ELR (cell line): ENCODE measurements at places on chromosomes 12 and 14.

DNA sequence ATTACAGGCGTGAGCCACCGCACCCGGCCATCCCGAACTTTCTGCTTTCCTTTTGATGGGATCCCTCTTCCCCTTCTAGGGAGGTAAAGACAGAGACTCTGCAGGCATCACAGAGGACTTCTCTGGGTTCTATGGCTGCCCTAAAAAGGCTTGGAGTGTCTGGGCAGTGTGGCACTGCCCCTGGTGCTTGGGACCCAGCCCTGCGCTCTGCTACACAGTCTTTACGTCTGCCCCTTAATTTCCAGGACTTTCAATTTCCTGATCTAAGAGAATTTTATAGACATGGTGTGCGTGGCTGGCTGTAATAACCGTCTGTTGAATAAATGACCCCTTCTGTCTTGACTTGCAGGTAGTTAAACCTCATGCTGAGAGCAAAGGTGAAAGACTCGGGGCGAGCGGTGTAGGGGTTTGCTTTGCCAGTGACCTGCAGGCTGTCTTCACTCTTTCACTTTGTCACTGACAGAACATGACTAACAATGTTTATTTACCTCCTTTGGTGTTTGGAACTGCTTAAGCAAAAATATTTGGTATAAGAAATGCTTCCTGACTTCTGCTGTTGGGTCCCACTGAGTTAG, 110.9 kb upstream of the MAP1LC3B2 start:
- no peak for DNase-seq

- no peak for DNase-seq
These were observed 913.9 kb upstream of the SEL1L start for GRCh38 chr14:82447586-82447985.

- DNase-seq, result no peak
These were observed 368.0 kb upstream of the PDE3A start for GRCh38 chr12:20000229-20000849.

GRCh38 chr14:89277203-89277602, 139.8 kb downstream of the FOXN3 start:
- DNase-seq, result no peak

GRCh38 chr14:42001431-42001830, 394.8 kb downstream of the LRFN5 start:
- peak; percentile 28 for DNase-seq

DNA sequence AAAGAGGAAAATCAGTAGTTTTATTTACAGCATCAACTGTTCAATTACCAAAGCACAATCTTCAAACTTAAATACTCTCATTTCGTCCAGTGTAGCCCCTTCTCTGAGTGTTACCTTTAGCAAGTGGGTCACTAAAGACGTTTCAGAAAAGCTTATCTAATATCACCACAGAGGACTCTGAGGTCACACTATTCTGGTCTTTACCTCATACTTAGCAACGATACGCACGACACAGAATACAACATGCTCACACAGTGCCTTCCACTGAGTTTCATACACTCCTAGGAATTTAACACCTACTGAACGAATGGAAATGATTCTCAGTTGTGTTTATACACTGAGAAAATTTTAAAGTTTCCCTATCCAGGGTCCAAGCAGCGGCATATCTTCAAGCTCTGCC, 2.0 kb downstream of the SYT10 start:
- no peak for DNase-seq

- no peak for DNase-seq
These were observed 15.2 kb upstream of the METAP2 start for GRCh38 chr12:95458761-95459160.

- no peak for DNase-seq
These were observed 5.2 kb upstream of the AAAS start for GRCh38 chr12:53326460-53327185.

DNA sequence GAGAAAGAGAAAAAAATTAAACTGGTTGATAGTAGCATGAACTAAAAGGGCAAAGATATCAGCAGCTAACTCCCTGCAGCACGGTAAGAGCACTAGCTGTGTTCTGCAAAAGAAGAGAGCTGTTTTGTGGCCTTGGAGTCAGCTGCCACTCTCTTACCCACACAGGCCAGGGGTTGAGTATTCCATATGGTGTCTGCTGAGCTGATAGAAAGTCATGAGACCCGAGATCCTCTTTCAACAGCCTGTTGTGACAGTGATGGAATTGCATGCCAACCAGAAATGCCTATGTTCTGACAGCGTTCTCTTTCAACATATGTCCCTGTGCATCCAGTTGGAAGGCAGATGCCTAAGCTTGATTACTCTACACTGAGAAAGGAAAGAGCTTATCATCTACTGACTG, 39.9 kb downstream of the TMTC1 start:
- DNase-seq, result no peak

DNA sequence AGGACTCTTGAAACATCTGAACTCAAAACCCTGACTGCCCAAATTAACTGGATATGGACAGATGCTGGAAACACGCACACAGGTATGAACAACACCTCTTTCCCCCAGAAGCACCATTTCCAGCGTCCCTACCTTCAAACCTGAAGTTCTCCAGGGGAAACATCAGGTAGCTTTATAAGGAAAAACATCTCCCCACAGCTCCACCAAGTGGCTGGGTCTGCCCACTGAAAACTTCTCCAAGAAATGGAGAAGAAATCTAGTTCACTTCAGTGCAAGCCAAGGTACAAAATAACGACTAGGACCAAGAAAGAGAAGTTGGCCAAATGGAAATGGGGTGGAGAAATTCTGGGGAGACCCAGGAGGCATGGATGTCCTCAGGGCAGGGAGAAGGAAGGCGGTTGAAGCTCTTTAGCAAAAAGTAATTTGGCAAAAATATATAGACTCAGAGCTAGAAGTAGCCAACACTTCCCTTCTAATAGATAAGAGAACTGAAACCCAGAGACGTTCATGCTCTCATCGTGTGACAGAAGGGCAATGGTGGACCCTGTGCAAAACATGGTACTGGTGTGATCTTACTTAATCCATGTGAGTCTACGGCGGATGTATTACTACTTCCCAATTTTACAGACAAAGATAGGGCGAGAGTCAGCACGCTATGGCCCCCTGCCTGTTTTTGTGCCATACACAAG, 10.5 kb upstream of the NUAK1 start:
- peak; percentile 52 for DNase-seq

- DNase-seq, result no peak
These were observed 127.5 kb downstream of the SMOC1 start for GRCh38 chr14:70006699-70007098.

GRCh38 chr14:86989285-86989684, 1003.7 kb downstream of the GALC start:
- no peak for DNase-seq

GRCh38 chr12:123995023-123995748, 22.2 kb downstream of the ZNF664 start:
- peak; percentile 32 for DNase-seq

DNA sequence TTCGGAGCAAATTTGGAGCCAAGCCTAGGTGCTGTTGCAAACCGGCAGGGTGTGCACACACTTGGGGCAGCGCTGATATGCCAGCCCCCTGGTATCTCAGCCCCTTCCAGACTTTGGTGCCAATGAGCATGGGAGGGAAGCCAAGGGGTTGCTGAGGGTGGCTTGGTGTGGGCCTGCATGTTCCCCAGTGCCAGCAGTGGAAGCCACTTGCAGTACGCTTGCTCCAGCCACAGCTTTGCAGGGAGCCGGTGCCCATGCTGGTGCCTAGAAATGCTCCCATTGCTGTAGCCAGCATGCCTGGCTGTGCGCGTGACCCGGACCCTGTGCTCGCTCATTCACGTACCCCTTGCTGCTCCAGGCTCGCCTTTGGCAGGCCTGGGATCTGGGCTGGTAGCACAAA, 67.1 kb upstream of the DNM1L start:
- DNase-seq, result no peak

- DNase-seq, result no peak
These were observed 525.1 kb upstream of the FBXO33 start for GRCh38 chr14:39957290-39957689.

DNA sequence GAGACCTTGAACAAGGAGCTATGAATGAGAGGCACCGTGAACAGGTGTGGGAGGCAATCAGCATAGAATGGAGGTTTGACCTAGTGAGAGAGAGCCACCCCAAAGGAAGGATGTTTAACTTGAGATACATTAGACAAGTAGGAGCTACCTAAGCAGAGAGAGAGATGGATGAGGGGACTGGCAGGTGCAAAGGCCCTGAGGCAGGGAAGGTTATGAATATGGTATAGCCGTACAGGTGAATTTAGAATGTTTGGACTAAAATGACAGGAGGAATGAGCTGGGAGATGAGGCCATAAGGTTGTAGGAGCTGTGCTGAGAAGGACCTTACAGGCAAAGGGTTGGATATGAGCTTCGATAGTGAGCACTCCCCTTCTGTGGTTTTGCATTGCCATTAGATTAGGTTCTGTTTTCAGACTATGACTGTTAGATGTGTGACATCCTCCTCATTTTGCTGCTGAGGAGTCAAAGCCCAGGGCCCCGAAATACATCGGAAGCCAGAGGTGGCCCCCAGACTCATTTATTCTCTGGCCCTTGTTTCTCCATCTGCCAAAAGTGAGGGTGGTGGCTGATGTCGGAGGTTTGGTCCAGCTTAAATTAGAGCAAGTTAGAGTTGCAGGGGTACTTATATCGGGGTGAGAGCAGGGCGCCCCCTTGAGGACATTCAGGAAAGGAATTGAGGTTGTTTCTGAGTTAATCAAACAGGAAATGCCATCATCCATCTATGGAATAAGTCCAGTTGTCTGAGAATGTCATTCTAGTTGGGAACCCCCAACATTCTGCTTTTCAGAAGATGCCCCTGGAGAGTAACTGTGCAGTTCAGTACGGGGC, 29.4 kb downstream of the SLC24A4 start:
- DNase-seq, result peak; percentile 49

GRCh38 chr14:35825968-35826217, 245 bp upstream of the BRMS1L start:
- no peak for DNase-seq

DNA sequence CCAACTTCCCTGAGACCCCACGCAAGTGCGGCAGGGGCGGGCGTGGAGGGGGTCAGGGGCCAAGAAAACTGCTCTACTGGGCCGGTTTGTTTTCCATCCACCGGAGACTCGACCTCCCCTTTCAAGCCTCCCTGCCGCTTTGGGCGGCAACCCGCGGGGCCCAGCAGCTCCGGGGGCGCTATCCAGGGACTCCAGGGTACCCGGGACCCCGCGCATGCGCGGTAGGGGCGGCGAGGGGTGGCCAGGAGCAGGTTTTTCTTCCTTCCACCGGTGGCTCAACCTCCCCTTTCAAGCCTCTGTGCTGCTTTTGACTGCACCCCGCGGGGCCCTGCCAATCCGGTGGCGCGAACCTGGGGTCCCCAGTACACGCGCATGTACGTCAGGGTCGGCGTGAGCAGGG, 323.5 kb downstream of the ALG10 start:
- no peak for DNase-seq

GRCh38 chr12:2690348-2691005, 104.3 kb upstream of the FKBP4 start:
- no peak for DNase-seq

GRCh38 chr12:2697057-2697800, 97.5 kb upstream of the FKBP4 start:
- no peak for DNase-seq

DNA sequence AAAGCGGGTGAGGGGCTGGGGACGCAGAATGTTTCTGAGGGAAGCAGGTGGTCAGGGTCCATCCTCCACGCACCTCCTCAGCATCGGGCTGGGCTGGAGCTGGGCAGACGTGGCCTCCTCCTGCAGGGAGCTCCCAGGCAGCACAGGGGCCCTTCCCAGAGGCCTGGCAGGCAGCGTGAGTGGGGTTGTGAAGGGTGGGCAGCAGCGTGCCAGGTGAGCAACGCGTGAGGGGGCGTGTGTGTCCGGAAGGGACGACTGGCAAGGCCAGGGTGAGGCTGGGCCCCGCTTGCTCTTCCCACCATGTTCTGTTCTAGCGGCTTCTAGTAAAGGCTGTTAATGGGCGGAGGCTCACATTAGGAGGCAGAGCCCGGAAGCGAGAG, 17.1 kb downstream of the ANKRD9 start:
- DNase-seq, result no peak

DNA sequence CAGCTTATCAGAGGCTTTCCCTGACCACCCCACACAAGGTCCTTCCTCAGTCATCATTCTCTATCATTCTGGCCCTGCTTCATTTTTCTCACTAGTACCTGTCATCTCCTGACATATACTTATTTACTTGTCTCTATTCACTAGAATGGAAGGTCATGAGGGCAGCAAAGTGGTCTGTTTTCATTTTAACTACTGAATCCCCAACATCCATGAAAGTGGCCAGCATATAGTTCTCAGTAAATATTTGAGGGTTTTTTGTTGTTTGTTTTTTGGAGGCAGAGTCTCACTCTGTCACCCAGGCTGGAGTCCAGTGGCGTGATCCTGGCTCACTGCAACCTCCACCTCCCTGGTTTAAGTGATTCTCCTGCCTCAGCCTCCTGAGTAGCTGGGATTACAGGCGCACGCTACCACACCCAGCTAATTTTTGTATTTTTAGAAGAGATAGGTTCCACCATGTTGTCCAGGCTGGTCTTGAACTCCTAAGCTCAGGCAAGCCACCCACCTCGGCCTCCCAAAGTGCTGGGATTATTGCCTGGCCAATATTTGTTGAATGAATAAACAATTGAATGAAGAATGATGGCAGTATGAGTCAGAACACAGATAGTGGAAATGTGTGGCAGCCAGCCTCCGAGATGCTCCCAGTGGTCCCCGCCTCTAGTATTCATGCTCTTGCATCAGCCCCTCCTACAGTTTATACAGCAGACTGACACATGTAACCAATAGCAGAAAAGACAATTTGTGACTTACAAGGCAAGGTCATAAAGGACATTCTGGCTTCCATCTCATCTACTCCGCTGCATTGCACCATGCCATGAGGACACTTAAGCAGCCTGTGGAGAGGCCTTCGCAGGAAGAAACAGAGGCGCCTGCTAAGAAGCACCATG, 7.0 kb upstream of the ANO6 start:
- DNase-seq, result peak; percentile 75

- no peak for DNase-seq
These were observed 408.9 kb downstream of the SOX5 start for GRCh38 chr12:23540572-23540971.

DNA sequence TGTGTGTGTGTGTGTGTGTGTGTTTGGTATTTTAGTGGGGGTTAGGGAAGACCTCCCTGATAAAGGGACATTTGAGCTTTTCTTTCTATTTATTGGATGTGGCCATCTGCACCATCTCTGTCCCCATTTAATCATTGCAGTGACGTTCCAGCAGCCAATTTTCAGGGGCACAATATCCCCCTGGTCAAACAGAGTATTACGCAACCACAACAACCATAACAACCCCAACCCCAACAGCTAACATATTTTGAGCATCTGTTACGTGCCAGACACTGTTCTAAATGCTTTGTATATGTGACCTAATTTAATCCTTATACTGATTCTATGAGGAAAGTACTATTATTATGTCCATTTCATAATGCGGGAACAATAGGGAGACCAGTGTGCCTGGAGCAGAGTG, 87.4 kb downstream of the TTC8 start:
- DNase-seq, result no peak

GRCh38 chr14:49622022-49622607, 1.5 kb downstream of the MGAT2 start:
- peak; percentile 52 for DNase-seq

GRCh38 chr12:47318963-47319362, 239.2 kb upstream of the AMIGO2 start:
- DNase-seq, result no peak
